Mucosa of descending colon (tissue), 3 donors: ENCODE measurements at places on chromosomes 13 and 19.
A peak's percentile ranks its signal among the peaks of the same experiment; 100 is the strongest.

GRCh38 chr19:43474986-43475705 lies 9.7 kb upstream of the LYPD3 start:
- DNase-seq, result peak; percentile 98

DNA sequence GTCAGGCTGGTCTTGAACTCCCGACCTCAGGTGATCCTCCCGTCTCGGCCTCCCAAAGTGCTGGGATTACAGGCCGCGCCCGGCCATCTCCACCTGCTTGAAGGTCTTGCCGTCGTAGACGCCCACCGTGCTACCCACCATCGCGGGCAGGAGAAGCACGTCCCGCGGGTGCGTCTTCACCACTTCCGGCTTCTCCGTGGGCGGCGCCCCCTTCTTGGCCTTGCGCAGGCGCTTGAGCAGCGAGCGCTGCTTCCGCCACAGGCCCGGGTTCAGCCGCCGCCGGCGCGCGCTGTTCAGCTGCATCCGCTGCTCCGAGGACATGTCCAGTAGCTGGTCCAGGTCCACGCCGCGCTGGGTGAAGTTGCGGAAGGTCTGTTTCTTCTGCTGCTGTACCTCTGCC lies 21.6 kb downstream of the EFNA2 start:
- DNase-seq, result no peak

GRCh38 chr19:43562698-43563241 lies 12.6 kb downstream of the XRCC1 start:
- peak; percentile 76 for DNase-seq

GRCh38 chr19:58338825-58339558 lies 12.2 kb downstream of the ZSCAN22 start:
- no peak for DNase-seq

DNA sequence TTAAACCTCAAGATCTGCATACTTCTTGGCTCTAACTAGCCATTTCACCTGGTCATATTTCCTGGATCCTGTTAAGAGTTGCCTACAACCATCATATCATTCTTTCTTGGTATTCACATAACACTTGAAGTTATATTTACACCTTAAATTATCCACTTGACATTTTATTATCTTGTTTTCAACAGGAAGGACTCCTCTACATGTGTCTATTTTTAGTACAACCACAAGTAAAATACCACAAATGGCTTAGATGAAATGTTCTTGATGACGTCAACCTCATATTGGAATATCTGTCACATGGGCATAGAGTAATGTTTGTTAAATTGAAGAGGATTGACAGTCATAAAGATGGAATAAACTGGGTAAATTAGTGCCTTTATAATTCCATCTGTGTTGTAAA lies 9.4 kb downstream of the PCDH20 start:
- no peak for DNase-seq

GRCh38 chr19:4930664-4931063 lies 21.4 kb downstream of the UHRF1 start:
- no peak for DNase-seq

GRCh38 chr13:26488236-26489003 lies 69.1 kb upstream of the WASF3 start:
- no peak for DNase-seq
